ENCODE measurements at places on chromosomes 11 and 22. TPM values are rescaled to one million over a fixed set of nuclear protein-coding genes. Genes with fewer than 3 reads are reported as not detected.

RCOR2 gene
- total RNA-seq: 4.8 TPM

OR52N4 gene
- total RNA-seq: not detected

SEC14L6 gene
- 11.6 TPM for total RNA-seq

CATSPER1 gene
- 4.7 TPM for total RNA-seq

CLMP gene
- total RNA-seq: 27.7 TPM
